ENCODE measurements at places on chromosomes 12 and 14. TPM values are rescaled to one million over a fixed set of nuclear protein-coding genes. Genes with fewer than 3 reads are reported as not detected.
A peak's percentile ranks its signal among the peaks of the same experiment; 100 is the strongest.

- H3K36me3 ChIP-seq = no peaks in the 10 kb centered on the region
- no peak overlapping the region for H3K4me3 ChIP-seq
- H3K27ac ChIP-seq = no peak overlapping the region
- H3K27me3 ChIP-seq = peaks cover 6% of the 10 kb centered on the region
Observed at GRCh38 chr14:72736308-72736707, 157.6 kb downstream of the DPF3 start.

DNA sequence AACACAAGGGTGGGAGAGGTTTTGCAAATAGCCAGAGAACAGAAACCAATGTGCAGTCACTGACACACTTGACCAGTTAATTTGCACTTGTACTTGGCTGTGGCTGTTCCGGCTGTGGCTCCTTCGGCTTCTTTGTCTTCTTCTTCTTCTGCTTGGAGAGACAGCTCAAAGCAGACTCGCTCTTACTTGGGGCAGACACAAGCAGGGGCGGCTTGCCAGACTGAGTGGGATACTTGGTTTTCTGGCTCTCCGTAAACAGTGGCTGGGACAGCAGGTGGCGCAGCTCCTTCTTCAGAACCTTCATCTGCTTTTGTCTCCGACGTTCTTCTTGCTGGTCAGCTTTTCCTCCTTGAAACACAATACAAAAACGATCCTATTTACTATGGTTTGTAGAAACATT, 25.0 kb downstream of the OTUB2 start:
- peaks cover 93% of the 10 kb centered on the region for H3K36me3 ChIP-seq
- H3K27me3 ChIP-seq = no peaks in the 10 kb centered on the region
- H3K27ac ChIP-seq = no peak overlapping the region
- H3K4me1 ChIP-seq = no peaks in the 10 kb centered on the region
- peak; percentile 65 for DNase-seq

Gene CBLN3
- total RNA-seq = 1.2 TPM

DNA sequence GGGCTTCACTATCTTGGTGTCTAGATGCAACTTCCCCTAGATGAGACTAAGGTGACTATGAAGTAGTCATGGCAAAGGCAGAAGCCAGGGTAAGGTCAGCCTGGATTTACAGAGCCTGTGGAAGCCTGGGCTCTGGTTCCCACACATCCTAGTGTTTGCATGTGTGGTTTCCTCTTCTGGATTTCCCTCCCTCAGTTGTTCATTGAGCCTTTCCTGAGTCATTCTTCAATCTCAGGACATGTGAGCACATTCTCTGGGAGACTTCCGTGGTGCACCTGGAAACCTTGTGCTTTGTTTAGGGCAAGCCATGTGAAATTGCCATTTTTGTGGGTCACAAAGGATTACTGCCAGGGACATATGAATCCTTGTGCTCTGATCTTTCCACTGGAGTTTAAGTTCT, 236.6 kb downstream of the C12orf75 start:
- peaks cover 10% of the 10 kb centered on the region for H3K4me1 ChIP-seq
- H3K36me3 ChIP-seq = no peaks in the 10 kb centered on the region
- DNase-seq = no peak
- peaks cover 4% of the 10 kb centered on the region for H3K27me3 ChIP-seq
- no peak overlapping the region for H3K27ac ChIP-seq

DNA sequence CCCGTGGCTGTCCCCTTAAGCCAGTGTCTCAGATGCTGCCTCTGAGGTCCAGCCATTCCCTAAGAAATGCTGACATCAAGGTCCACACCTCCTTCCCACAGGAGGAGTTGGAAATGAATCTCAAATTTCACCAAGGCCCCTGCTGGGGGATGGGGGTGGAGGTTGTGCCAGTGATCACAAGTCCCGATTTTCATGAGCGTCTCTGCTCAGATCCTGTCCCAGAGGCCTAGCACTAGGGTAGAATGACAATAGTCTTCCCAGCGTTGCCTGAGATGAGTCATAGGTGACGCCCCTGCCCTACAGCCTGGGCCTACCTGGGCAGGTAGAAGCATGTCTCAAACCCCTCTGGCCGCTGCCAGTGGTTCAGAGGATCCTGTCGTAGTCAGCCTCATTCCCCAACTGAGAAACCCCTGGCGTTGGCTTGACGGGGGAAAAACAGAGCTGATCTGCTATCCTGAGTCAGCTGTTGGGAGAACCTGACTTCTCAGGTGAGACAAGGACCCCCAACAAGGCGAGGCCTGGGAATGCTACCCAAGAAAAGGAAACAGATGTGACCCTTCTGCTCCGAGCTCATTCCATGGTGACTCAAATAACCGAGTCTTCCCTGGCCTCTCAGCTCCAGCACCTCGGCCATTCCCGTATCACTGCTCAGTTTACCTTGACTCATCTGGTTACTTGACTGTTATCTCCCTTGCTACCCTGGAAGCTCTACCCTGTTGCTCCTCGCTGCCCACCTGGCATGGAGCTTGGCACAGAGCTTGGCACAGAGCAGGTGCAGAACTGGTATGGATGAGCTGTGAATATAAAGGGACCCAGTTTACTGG, 21.8 kb upstream of the SPPL3 start:
- no peaks in the 10 kb centered on the region for H3K36me3 ChIP-seq
- no peaks in the 10 kb centered on the region for H3K27me3 ChIP-seq
- no peak for DNase-seq
- H3K4me1 ChIP-seq = no peaks in the 10 kb centered on the region
- no peak overlapping the region for H3K27ac ChIP-seq
- H3K4me3 ChIP-seq = no peak overlapping the region

Gene STAB2
- total RNA-seq = 1.3 TPM

DNA sequence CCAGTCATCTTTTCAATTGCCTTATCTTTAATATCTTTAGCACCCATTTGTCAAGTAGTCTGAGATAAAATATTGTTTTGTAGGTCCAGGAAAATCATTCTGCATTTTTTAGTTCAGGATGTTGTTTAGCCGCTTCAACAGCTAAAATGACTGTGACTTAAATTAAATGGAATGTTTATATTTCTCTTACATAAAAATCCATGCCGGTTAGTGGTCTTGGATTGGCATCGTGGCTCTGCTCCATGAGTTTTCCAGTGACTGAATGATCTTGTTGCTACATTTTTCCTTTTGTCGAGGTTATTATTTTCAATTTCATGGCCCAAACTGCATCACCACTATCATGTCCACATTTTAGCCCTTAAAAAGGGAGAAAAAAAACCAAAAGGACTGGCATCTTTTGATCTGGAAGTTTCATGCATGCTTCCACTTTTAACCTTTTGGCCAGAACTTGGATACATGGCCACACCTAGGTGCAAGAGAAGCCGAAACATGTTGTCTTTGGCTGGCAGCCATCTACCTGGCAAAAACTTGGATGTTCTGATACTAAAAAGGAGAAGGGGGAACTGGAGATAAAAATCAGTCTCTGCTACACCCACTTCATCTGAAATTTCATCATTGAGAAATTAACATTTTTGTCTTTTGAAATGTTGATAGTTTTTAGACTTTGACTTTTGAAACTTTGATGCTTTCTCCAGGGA, 142.4 kb downstream of the OTOGL start:
- peaks cover 2% of the 10 kb centered on the region for H3K4me1 ChIP-seq
- no peaks in the 10 kb centered on the region for H3K36me3 ChIP-seq
- H3K27ac ChIP-seq = no peak overlapping the region
- no peaks in the 10 kb centered on the region for H3K27me3 ChIP-seq

DNA sequence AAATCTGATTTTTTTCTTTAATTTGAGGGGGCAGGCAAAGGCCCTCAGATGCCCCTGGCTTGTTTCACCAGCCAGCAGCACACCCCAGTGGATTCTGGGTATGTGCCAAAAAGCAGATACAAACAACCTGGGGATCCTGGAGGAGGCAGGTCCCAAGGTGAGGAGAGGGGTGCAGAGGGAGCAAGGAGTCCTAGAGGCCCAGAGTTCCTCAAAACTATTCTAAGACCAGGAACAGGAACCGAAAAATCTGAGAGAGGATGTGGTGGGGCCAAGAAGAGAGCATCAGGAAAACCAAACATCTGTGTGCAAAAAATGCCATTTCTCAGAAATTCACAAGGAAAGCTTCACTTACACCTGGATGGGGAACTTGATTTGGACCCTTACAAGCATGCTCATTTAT, 8.2 kb downstream of the KCNA5 start:
- peak; percentile 62 for DNase-seq
- no peak overlapping the region for H3K27ac ChIP-seq
- H3K4me1 ChIP-seq = peaks cover 14% of the 10 kb centered on the region
- H3K36me3 ChIP-seq = no peaks in the 10 kb centered on the region
- H3K4me3 ChIP-seq = no peak overlapping the region
- peaks cover 5% of the 10 kb centered on the region for H3K27me3 ChIP-seq

Gene SMAGP
- 3.4 TPM for total RNA-seq

GRCh38 chr14:60420050-60420449, 65.8 kb downstream of the C14orf39 start:
- H3K4me1 ChIP-seq = no peaks in the 10 kb centered on the region
- no peak overlapping the region for H3K4me3 ChIP-seq
- H3K27me3 ChIP-seq = no peaks in the 10 kb centered on the region
- no peak overlapping the region for H3K27ac ChIP-seq

Gene GALNT6
- 0.35 TPM for total RNA-seq

Gene CCND2
- 152 TPM for total RNA-seq

DNA sequence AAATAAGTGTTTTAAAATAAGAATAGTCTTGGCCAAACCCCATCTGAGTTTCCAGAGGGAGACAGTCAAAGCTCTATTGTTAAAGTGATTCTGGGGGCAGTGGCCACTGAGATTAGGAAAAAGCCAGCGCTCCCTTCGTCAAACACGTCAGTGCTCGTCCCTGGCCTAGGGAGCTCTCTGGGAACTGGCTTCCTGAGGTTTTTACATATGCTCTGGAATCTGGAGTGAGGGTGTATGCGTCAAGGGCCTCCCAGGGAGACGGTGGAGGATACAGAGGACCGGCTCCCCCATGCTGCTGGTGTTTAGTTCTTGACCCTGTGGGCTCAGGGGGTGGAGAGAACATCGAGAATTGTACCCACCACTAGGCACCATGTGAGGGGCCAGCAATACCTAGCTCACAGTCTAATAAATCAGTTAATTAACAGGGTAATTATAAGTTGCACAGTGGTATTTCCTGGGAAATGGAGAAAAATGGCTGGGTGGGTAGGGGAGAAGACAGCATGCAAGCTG, 87.0 kb downstream of the SLC25A47 start:
- no peak overlapping the region for H3K27ac ChIP-seq
- peaks cover 7% of the 10 kb centered on the region for H3K4me1 ChIP-seq
- no peaks in the 10 kb centered on the region for H3K36me3 ChIP-seq
- H3K4me3 ChIP-seq = no peak overlapping the region
- H3K27me3 ChIP-seq = no peaks in the 10 kb centered on the region

Gene CLEC2D
- total RNA-seq = 8.5 TPM

All from muscle of leg (tissue), 16 donors.